ENCODE measurements at places on chromosomes 6 and 20.

DNA sequence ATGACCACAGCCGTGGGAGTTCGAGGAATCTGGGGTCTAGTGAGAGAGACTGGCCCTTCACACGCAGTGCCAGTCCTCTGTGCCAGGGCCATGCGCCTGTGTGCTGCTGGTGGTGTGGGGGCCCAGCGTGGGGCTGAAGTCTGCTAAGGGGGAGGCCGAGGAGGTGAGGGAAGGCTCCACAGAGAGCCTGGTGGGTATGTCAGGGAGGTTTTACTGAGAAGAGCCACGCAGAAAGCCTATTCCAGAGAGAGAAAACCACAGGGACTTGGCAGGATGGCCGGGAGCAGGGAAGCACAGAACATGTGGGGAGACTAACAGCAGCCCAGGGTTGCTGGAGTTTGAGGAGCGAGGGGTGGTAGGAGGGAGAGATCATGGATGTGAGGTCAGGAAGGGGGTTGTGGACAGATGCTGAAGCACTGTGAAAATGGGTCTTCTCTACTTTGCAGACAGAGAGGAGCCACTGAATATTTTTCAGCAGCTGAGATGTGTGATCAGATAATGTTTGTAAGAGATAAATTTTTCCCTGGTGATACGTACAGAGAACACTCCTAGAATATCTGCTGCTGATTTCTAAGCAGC is 35.3 kb downstream of the DUSP22 start:
- DNase-seq, result no peak

DNA sequence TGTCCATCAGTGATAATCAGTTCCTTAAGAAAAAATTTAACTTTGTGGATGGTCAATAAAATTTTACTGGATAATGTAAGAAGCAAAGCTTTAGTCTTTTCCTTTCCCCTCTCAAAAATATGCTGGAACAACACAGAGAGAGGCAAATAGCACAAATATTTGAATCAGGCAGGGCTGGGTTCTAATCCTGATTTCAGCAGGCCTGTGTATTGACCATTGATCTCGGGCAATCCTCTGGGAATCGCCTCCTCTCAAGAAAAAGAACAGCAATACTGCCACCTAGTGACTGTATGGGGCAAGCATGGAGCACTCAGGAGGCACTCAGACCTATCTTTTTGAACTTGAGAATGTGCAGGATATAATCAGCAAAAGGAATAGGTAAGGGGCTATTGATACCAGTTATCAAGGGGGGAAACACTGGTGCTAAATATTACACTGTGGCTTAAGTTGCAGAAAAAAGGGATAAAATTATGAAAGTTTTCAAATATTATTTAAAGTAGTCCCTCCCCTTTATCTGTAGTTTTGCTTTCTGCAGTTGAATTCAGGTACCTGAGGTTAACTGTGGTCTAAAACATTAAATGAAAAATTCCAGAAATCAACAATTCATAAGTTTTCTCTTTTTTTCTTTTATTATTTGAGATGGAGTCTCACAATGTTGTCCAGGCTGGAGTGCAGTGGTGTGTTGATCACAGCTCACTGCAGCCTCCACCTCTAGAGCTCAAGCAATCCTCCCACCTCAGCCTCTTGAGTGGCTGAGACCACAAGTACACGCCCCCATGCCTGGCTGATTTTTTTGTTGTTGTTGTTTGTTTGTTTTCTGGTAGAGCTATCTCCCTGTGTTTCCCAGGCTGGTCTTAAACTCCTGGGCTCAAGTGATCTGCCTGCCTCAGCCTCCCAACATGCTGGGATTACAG is 91.8 kb upstream of the NHSL1 start:
- no peak for DNase-seq

GRCh38 chr6:68546620-68547019 is 88.5 kb upstream of the ADGRB3 start:
- no peak for DNase-seq

DNA sequence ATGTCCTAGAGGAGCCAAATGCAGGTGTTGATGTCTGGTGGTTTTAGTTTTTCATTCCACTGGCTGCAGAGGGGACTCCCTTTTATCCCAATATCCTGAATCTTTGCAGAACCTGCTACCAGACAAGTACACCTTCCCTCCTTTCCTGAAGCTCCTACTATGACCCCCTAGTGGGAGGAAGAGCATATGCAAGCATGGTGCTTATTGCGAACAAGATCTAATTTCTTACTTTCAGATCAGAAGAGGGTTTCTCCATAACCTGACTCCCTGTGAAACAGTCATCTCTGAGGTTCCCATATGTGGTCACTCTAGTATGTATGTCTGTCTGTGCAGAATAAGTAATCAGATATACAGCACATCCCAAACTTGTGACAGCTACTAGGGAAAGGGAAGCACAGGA is 277.2 kb downstream of the ARHGAP18 start:
- DNase-seq, result no peak

- no peak for DNase-seq
These were observed 321.3 kb downstream of the SAMD5 start for GRCh38 chr6:147829835-147830234.

- no peak for DNase-seq
These were observed 135.1 kb upstream of the ENPP5 start for GRCh38 chr6:46305833-46306232.

- no peak for DNase-seq
These were observed 134.0 kb upstream of the GRIK2 start for GRCh38 chr6:101259505-101259904.

GRCh38 chr6:1386038-1386709 is 3.2 kb upstream of the FOXF2 start:
- DNase-seq, result no peak

DNA sequence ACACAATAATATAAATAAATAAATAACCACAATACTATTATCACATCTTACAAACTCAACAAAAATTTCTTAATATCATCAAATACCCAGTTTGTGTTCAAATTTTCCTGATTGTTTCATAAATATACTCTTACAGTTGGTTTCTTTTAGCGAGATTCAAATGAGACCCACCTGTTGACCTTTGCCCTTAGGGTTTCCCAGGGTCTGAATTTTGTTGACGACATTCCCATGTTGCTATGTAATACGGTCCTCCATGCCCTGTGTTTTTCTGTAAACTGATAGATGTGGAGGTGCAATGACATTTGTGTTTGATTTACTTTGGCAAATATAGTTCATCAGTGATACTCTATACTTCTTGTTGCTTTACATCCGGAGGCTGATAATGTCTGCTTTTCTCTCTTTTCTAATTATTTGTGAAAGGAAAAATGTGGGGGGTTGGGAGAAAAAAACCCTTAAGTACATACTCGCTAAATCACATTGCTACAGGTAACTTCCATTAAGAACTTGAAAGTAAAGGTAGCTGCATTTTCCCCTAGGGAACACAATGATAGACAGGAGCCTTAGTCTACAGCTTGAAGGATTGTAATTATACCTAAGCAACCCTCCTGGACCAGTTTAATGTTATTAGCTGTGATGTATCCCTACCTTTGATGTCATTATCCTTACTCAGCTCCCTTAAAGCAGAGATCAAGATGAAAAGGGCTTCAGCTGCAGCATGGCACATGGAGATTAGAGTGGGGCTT is 6.6 kb downstream of the MOG start:
- no peak for DNase-seq

- no peak for DNase-seq
These were observed 110.2 kb downstream of the NKAIN2 start for GRCh38 chr6:123913863-123914262.

DNA sequence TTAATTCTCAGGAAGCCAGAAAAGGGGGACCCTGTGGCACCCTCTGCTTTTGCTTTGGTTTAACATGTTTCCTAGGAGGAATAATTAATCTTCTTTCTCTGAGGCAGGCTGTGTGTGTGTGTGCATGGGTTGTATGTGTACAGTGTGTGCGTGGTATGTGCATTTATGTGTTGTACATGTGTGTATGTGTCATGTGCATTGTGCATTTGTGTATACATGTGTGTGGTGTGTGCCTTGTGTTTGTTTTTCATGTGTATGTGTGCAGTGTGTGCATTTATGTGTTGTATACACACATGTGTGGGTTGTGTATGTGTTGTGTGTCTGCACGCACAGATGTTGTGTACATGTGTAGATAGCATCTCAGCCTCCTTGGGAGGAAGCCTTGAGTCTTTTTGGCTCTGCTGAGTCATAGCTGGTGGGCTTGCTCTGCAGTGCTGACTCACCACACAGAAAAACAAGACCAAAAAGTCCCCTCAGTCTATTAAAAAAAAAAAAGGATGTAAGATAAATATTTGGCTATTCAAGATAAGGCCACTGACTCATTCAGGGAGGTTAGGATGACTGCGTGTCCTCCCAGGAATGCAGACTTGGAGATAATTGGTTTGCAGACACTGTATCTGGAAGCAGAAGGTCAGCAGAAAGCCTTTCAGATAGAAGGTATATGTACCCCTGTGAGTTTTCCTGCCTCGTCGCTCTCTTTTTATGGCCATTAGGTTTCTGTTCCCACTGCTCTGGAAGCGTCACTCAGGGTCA is 58.6 kb downstream of the SYNJ2 start:
- no peak for DNase-seq

GRCh38 chr6:67870321-67870720 is 764.8 kb upstream of the ADGRB3 start:
- no peak for DNase-seq

DNA sequence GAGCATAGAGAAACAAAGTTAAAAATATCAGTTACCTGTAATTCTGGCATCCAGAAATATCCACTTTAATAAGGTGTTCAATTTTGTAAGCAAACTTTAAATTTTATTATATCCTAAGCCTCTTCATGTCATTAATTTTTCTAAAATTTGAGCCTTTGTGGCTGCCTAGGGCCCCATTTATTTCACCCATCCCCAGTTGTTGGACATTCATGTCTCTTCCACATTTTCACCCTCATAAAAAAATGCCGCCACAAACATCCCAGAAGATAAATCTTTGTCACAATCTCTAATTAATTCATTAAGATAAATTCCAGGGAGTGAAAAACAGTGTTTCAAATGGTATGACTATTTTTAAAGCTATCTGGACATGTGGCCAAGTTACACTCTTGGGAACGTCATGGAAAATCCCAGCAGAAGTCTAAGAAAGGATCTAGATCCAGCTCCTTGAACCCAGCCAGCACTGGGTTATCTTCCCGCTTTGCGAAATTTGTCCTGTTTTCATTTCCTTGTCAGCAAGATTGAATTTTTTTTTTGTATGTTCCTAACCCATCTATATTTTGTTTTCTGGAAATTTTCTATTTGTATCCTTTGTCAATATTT is 97.2 kb downstream of the TMEM242 start:
- no peak for DNase-seq

DNA sequence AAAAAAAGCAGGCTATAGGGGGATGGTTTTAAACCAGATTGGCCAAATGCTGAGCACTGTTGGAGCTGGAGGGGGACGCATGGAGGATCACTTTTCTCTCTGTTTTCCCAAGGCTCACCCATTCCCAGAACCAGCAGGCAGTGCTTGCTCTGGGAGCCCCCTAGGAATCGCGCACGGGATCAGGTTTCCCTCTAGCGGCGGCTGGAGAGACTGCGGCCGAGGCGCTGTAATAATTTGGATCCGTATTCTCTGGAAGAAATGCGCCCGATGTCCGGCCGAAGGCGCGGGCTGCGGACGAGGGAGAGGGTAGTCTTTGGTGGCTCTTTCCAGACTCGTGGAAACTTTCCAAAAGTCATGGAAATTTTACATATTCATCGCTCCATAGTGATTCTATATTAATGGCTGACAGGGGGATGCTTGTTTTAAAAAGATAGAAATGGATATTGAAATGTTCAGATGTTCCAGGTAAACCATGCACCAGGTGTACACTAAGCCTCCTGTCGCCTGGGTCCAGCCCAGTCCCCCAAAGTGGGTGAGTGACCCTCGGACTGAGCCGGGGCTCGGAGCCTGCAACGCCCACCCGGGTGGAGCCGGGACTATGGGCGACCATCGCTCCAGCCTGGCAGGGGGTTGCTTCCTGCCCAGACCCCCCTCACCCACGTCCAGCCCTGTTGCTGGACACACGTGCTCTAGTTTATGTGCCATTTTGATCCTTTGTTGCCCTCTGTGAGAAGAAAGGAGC is 78.7 kb upstream of the PHACTR3 start:
- DNase-seq, result peak; percentile 61

DNA sequence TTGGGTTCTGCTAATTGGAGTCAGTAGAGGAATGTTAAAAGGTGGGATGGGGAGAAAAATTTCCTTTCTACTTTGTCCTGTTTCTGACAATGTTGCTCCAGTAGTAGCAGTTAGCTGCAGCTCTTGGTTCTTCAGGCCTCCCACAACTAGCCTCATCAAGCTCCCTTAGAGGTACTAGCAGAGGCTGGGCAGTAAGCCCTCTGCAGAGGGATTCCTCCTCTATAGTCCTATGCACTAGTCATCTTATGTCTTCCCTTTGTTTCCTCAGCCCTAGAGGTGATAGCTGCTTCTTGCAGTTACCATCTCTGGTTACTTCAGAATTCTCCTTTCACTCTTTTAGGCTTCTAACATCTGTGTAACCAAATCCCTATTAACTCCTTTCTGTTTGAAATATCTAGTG is 99.8 kb downstream of the FILIP1 start:
- no peak for DNase-seq

DNA sequence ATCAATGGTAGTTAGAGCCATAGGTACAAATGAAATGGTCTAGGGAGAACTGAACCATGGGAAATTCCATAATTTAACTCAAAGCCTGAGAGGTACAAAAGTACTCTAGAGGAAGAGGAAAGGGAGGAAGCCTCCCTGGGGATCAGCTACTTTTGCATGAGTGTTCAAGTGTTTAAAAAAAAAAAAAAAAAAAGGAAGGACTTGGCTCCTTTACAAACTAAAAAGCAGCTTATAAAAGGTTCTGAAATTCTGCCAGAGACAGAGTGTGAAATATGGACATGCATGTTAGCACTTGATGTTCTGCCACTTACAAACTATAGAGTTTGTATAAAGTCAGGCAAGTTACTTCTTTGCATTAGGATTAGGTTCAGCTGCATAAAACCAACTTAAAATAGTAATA is 290.0 kb downstream of the TBC1D7 start:
- no peak for DNase-seq

GRCh38 chr6:17998003-17998402 is 10.6 kb upstream of the KIF13A start:
- no peak for DNase-seq

- DNase-seq, result no peak
These were observed 6.6 kb downstream of the SLC22A1 start for GRCh38 chr6:160128125-160128683.

- no peak for DNase-seq
These were observed 6.0 kb upstream of the RIPPLY2 start for GRCh38 chr6:83847179-83847578.

GRCh38 chr20:24745206-24745605 is 203.9 kb upstream of the CST7 start:
- DNase-seq, result no peak
